ENCODE measurements at places on chromosomes 11 and 22. TPM values are rescaled to one million over a fixed set of nuclear protein-coding genes. Genes with fewer than 3 reads are reported as not detected.

C22orf42 gene
- not detected for total RNA-seq

PHOX2A gene
- not detected for total RNA-seq

PDE2A gene
- 42.0 TPM for total RNA-seq

APOA4 gene
- not detected for total RNA-seq

GLB1L2 gene
- 10.0 TPM for total RNA-seq

GRCh38 chr11:69306821-69307220, 12.9 kb downstream of the MYEOV start:
- H3K4me1 ChIP-seq, result peaks cover 6% of the 10 kb centered on the region
- H3K27me3 ChIP-seq, result no peaks in the 10 kb centered on the region
- H3K36me3 ChIP-seq, result no peaks in the 10 kb centered on the region
- no peak for DNase-seq
- no peak overlapping the region for H3K27ac ChIP-seq

DNA sequence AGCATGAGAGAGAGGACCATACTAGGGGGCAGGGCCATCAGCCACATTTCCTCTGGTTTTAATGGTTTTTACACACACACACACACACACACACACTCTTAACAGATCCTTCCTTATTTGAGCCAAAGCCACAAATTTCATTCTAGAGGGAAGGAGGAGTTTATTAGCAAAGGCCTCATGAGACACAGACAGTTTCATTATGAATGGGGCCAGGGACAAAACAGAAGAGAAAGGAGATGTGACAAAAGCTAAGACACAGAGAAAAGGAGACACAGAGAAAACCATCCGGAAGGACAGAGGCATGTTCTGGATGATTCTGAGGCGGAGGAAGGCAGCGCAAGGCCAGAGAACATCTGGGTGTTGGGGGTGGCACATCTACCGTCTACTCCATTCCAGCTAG, 32.2 kb upstream of the ARFGAP3 start:
- peaks cover 5% of the 10 kb centered on the region for H3K4me1 ChIP-seq
- no peak for DNase-seq
- H3K36me3 ChIP-seq, result peaks cover 38% of the 10 kb centered on the region
- no peaks in the 10 kb centered on the region for H3K27me3 ChIP-seq

GRCh38 chr11:46322759-46323158, 24.5 kb upstream of the DGKZ start:
- H3K27me3 ChIP-seq, result no peaks in the 10 kb centered on the region
- no peak overlapping the region for H3K27ac ChIP-seq
- DNase-seq, result no peak
- no peaks in the 10 kb centered on the region for H3K36me3 ChIP-seq
- no peak overlapping the region for H3K4me3 ChIP-seq

DNA sequence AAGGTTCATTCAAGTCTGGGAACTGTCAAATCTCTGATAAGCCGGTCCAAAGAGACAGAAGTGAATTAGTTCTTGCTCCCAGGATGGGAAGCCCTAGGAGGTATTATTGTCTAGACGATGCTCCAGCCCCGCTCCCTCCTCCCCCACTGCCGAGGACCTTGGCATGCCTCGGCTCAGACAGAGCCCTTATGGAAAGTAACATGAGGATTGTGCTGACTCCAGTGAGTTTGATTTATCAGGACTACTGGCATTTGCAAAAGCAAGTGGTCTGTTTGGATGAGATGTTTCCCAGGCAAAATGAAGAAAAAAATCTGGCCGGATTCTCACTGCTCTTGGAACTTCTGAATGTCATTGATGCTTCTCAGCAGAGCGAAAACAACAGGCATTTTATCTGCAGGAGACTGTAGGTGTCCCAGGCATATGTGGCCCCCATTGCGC, 341.0 kb downstream of the ETS1 start:
- peaks cover 2% of the 10 kb centered on the region for H3K4me1 ChIP-seq
- H3K27me3 ChIP-seq, result no peaks in the 10 kb centered on the region
- no peak overlapping the region for H3K4me3 ChIP-seq
- H3K36me3 ChIP-seq, result no peaks in the 10 kb centered on the region

DNA sequence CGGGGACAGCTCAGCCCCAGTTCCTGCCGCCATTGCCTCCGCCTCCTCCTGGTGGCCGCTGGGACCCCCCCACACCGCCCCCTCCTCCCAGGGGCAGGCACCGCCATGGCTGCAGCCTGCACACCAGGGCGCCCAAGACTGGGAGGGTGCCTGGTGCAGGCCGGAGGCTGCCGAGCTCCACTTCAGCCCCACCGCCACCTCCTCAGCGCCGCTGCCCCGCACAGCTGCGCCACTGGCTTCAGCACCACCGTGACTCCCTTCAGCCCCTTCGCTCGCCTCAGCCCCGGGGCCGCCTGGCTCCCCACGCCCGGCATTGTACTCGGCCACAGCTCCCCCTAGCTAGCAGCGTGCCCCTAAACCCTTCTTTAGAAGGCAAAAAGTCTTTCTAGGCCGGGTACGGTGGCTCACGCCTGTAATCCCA, 131.1 kb downstream of the CRYBB2 start:
- no peak overlapping the region for H3K27ac ChIP-seq
- no peak overlapping the region for H3K4me3 ChIP-seq
- H3K27me3 ChIP-seq, result no peaks in the 10 kb centered on the region
- H3K36me3 ChIP-seq, result peaks cover 23% of the 10 kb centered on the region
- H3K4me1 ChIP-seq, result no peaks in the 10 kb centered on the region

DNA sequence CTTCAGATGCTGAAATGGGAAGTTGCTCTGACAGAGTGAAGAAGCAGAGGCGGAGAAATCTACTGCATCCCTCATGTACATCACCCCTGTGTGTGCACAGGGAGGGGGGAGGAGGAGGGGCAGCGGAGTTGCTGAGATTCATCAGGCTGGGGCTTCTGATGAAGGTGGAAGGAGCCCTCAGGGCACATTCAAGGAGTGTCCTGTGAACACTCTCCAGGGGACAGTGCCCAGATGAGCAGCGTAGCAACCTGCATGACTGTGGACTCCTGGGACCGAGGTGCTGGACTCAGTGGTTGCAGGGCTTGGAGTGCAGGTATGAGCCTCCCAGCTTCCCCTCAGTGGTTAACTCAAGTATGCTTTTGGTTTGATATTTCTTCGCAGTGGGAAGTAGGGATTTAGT, 257.8 kb upstream of the B3GAT1 start:
- H3K27ac ChIP-seq, result no peak overlapping the region
- no peaks in the 10 kb centered on the region for H3K36me3 ChIP-seq
- H3K27me3 ChIP-seq, result no peaks in the 10 kb centered on the region
- no peak overlapping the region for H3K4me3 ChIP-seq

DNA sequence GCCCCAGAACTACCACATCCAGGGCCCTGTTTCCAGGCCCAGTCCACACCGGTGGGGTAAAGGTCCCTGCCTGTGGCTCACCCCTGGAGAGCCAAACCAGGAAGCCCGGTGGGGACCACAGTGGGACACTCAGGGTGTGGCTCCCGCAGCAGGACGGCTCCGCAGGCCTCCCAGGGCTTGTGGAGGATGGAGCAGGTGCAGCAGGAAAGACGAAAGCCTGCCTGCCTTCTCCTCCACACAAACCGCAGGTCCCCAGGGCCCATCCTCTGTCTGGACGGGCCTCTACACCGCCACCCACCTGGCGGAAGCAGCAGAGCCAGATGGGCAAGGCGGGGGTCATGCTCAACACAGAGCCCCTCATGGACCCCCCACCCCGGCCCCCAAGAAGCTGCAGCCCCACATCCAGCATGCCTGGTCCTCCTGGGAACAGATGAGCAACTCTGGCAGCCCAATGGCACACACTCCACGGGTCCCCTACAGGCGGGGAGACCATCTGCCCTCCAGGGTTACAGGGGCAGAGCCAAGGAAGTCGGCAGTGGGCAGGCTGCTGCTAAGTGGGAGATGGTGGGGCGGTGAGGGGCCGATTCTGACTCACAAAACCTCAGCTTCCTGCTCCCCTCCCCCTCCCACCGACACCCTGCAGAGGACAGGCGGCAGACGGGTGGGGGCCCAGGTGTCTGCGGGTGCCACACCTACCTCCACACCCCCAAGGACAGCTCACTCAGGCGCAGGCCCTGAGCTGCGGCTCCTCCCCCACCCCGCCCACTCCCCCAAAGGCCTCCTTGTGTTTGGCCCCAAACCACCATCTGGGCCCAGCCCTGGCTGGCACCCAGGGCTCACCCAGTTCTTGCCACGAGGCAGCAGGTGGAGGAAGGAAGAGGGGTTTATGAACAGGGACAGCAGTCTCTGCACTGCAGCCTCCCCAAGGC, 5.2 kb downstream of the SBF1 start:
- H3K4me3 ChIP-seq, result no peak overlapping the region
- no peak for DNase-seq
- H3K27ac ChIP-seq, result no peak overlapping the region
- peaks cover 20% of the 10 kb centered on the region for H3K4me1 ChIP-seq
- H3K36me3 ChIP-seq, result no peaks in the 10 kb centered on the region

DNA sequence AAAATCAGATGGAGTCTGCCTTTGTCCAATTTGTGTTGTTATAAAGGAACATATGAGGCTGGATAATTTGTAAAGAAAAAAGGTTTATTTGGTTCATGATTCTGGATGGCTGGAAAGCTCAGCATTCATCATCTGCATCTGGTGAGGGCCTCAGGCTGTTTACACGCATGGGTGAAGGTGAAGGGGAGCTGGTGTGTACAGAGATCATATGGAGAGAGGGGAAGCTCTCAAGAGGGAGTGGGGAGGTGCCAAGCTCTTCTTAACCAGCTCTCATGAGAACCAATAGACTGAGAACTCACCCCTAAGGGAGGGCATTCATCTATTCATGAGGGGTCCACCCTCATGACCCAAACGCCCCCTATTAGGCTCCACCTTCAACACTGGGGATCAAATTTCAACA, 40.0 kb downstream of the NEU3 start:
- no peak overlapping the region for H3K4me3 ChIP-seq
- H3K27me3 ChIP-seq, result no peaks in the 10 kb centered on the region
- no peak overlapping the region for H3K27ac ChIP-seq
- H3K4me1 ChIP-seq, result no peaks in the 10 kb centered on the region
- no peak for DNase-seq

GRCh38 chr11:110735455-110736170, 23.4 kb upstream of the ARHGAP20 start:
- no peak for DNase-seq
- H3K36me3 ChIP-seq, result no peaks in the 10 kb centered on the region
- no peak overlapping the region for H3K27ac ChIP-seq
- H3K4me1 ChIP-seq, result no peaks in the 10 kb centered on the region
- H3K27me3 ChIP-seq, result no peaks in the 10 kb centered on the region
- H3K4me3 ChIP-seq, result no peak overlapping the region

- no peak overlapping the region for H3K27ac ChIP-seq
- DNase-seq, result no peak
- no peaks in the 10 kb centered on the region for H3K27me3 ChIP-seq
- no peaks in the 10 kb centered on the region for H3K4me1 ChIP-seq
- no peaks in the 10 kb centered on the region for H3K36me3 ChIP-seq
- H3K4me3 ChIP-seq, result no peak overlapping the region
Observed at GRCh38 chr11:38683484-38683883, 2085.4 kb upstream of the RAG2 start.

DNA sequence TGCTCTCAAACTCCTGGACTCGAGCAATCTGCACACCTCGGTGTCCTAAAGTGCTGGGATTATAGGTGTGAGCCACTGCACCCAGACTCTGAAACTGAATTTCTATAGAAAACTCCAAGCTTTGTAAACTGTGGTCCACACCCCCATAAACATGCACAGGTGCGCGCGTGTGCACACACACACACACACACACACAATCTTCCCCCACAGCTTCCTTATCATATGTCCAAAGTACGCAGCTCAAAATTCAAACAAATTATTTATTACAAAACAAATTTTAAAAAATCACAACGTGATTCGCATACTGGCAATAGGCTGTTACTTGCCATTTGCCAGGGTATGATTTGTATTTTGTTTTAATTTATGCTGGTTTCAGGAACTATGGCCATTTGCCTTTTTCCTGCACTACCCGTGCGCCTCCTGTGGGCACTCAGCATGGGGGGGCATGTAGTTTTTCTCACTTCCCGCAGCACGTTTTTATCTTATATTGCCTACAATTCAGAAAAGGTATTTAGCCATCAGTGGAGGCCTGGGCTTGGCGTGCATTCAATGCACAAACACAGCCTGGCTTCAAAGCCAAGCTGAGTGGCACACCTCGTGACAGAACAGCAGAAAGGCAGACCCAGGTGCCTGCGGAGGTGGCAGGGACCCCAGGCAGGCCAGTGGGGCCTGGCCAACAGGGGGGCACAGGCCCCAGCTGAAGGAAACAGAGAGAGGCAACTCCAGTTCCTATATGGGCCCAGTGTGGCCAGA, 10.8 kb upstream of the SNX32 start:
- H3K4me3 ChIP-seq, result no peak overlapping the region
- no peaks in the 10 kb centered on the region for H3K27me3 ChIP-seq
- H3K36me3 ChIP-seq, result no peaks in the 10 kb centered on the region
- no peak overlapping the region for H3K27ac ChIP-seq
- peaks cover 8% of the 10 kb centered on the region for H3K4me1 ChIP-seq

- H3K36me3 ChIP-seq, result no peaks in the 10 kb centered on the region
- H3K4me1 ChIP-seq, result no peaks in the 10 kb centered on the region
- no peaks in the 10 kb centered on the region for H3K27me3 ChIP-seq
- no peak for DNase-seq
- H3K4me3 ChIP-seq, result no peak overlapping the region
- no peak overlapping the region for H3K27ac ChIP-seq
Observed at GRCh38 chr11:75678620-75679259, 9.9 kb upstream of the MAP6 start.

- H3K36me3 ChIP-seq, result no peaks in the 10 kb centered on the region
- no peak overlapping the region for H3K27ac ChIP-seq
- H3K4me1 ChIP-seq, result no peaks in the 10 kb centered on the region
- no peak overlapping the region for H3K4me3 ChIP-seq
- DNase-seq, result no peak
- no peaks in the 10 kb centered on the region for H3K27me3 ChIP-seq
Observed at GRCh38 chr11:64569300-64569970, 21.6 kb upstream of the SLC22A12 start.

- peaks cover 12% of the 10 kb centered on the region for H3K4me1 ChIP-seq
- H3K27me3 ChIP-seq, result no peaks in the 10 kb centered on the region
- peaks cover 6% of the 10 kb centered on the region for H3K36me3 ChIP-seq
- DNase-seq, result peak; percentile 92
- H3K4me3 ChIP-seq, result peak within 1 kb of the TSS; percentile 59
Observed at GRCh38 chr11:64803158-64803845, at the start of gene MAP4K2. TSS of gene MAP4K2 (minus strand) at chr11:64803214. CDS start at chr11:64803149, 65 bp downstream.

- peaks cover 17% of the 10 kb centered on the region for H3K4me1 ChIP-seq
- no peak overlapping the region for H3K27ac ChIP-seq
- no peaks in the 10 kb centered on the region for H3K36me3 ChIP-seq
- H3K4me3 ChIP-seq, result peak overlapping the region; percentile 35
- peaks cover 6% of the 10 kb centered on the region for H3K27me3 ChIP-seq
Observed at GRCh38 chr11:76210931-76211851, 4.9 kb upstream of the WNT11 start.

GRCh38 chr11:45560155-45560912, 105.1 kb downstream of the CHST1 start:
- no peaks in the 10 kb centered on the region for H3K4me1 ChIP-seq
- no peak for DNase-seq
- no peak overlapping the region for H3K27ac ChIP-seq
- H3K36me3 ChIP-seq, result no peaks in the 10 kb centered on the region
- no peaks in the 10 kb centered on the region for H3K27me3 ChIP-seq

- no peak overlapping the region for H3K27ac ChIP-seq
- H3K36me3 ChIP-seq, result no peaks in the 10 kb centered on the region
- H3K4me3 ChIP-seq, result no peak overlapping the region
- H3K27me3 ChIP-seq, result no peaks in the 10 kb centered on the region
- no peak for DNase-seq
Observed at GRCh38 chr11:65802841-65803240, 16.0 kb downstream of the OVOL1 start.
